Islet precursor cell (in vitro differentiated cells): ENCODE measurements at places on chromosomes 5 and 9.

- DNase-seq, result no peak
Observed at GRCh38 chr5:67577424-67577823, 380.8 kb upstream of the CD180 start.

DNA sequence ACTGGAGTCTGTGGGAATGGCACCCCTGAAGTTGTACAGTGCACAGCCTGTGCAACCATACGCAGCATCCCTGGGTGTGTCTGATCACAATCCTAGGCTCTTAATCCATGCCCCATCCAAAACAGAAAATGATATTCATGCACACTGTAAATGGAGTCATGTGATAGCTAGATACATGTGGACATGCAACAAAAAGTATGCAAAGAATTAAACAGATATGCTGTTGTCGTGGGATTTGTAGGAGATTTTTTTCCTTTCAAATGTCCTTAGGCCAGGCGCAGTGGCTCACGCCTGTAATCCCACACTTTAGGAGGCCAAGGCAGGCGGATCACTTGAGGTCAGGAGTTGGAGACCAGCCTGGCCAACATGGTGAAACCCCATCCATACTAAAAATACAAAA is 36.1 kb downstream of the PRRX2 start:
- DNase-seq, result no peak

DNA sequence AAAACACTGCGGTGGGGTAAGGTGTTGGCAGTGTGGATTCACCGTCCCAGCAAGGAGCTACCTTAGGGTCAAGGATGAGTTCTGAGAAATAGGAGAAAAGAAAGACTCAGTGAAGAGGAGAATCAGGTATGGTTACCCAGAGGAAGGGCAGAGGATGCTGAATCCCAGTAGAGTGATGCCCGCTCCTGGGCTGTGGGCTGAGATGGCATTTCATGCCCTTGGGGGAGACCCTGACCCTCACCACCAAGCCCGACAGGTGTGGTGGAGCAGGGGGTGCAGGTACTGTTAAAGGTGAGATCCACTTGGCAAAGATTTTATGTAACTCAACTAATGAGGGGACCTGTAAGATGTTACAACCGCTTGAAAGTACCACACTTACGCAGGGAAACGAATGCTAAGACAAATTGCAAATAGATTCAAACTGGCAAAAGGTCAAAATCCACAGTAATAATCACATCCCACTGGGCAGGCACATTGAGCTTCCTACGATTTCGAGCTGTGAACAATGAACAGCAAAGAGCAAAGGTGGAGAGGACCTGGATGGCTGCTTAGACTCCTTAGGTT is 2.1 kb downstream of the RNU6ATAC start:
- no peak for DNase-seq

GRCh38 chr5:168654211-168654721 is 75.1 kb upstream of the PANK3 start:
- DNase-seq, result peak; percentile 40

- DNase-seq, result no peak
Observed at GRCh38 chr5:78600687-78601414, 47.7 kb downstream of the LHFPL2 start.

GRCh38 chr5:1507457-1507856 is 16.3 kb downstream of the LPCAT1 start:
- no peak for DNase-seq

DNA sequence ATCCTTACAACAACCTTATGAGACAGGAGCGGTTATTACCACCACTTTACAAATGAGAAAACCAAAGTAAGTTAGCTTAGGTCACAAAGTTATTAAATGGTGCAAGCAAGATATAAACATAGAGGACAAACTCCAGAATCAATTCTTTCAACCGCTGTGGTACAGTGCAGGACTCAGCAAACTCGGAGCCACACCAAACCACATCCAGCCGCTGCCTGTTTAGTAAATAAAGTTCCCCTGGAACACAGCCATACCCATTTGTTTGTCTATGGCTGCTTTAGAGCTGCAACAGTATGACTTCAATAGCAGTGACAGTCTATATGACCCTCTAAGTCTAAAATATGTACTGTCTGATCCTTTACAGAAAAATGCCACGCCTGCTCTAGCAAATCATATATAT is 1567.2 kb upstream of the WWC1 start:
- DNase-seq, result no peak

- DNase-seq, result no peak
Observed at GRCh38 chr9:133643978-133644760, 8.0 kb downstream of the DBH start.

DNA sequence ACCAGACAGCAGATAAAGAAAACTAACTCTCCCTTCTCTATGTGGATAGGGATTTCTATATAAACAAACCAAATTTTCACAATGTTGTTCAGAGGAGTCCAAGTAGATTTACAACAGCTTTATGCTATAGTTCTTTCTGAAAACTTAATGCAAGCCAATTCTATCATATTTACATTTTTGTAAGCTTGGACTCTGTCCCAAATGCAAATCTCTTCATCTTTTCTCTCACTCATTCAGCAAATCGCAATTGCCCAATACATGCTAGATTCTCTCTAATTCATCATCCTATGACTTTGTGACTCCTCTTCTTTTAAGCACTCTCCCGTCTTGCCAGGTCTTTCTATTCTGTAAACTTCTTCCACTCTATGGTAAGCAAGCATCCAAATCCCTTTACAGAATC is 39.1 kb upstream of the UGT3A2 start:
- no peak for DNase-seq

DNA sequence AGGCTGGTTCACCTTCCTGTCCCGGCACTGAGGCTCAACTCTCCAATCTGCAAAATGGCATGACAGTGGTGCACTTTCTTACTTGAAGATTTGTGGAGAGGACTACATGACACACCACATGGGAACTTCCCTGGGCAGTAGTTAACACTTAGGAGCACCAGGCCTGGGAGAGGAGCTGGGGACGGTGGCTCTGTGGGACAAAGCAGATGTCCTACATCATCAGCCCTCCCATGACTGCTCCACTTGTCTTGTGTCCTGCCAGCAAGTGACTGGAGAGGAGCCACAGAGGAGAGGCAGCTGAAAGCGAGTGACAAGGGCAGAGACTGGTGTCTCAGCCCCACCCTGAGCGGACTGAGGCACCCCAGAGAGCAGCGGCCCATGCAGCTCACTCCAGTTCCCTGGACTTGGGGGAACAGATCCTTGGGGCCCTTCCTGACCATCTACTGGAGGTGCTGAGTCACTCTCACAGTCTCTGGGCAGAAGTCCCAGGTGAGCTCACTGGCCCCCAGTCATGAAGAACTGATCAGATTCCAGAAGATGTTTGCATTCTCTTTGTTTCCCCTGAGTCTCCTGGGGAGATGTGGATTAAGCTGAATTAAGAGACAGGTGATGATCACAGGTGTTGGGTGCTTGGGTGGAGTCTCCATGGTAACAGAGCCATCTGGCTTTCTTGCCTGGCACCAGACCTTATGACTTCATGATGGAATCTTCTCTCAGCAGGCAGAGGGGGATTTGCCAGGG is 13.2 kb upstream of the SLC25A48 start:
- DNase-seq, result peak; percentile 49

DNA sequence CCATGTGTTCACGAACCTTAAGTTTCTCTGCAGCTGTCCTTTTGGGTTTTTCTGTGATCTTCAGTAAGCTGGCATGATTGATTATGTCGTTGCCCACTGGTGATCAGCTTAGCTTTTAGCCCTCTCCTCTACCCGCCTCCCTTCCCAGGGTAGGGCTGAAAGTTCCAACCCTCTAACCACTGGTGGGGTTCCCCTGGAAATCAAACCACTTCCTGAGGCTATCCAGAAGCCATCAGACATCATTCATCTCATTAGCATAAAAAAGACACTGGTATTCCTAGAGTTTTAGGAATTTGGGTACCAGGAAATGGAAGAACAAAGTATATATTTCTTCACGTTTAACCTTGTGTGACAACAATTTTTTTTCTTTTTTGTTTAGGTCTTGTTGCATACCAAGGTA is 29.8 kb downstream of the SPIN1 start:
- peak; percentile 57 for DNase-seq

- no peak for DNase-seq
Observed at GRCh38 chr5:96529559-96529958, 96.5 kb upstream of the PCSK1 start.

DNA sequence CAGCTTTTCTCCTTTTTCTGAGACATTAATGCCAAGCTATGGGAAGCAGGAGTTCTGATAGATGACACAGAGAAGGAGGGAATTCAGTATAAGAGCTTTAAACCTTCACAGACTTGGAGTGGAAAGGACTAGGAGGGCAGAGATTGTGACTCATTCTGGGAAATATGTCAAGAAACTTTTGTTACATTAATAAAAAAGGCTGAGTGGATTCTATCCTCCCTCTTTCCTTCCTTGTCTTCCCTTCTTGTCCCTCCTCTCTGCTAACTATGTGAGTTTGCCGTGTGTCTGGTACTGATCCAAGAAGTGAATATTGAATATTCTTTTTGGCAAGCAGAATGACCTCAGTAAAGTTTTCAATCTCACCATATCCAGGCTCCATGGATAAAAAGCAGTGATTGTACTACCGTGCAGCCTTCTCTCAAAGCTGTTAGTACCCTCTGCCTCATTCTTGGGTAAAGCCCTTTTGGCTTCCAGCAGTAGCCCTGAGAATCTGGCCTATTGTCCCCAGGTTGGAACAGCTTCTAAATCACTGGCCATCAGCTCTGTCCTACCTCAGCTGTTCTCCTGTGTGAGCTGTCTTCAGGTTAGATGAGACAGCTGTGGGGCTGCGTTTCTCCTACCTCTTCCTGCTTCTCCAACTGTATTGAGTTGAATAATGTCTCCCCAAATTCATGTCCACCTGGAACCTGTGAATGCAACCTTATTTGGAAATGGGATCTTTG is 73.9 kb downstream of the ATG10 start:
- DNase-seq, result no peak

- DNase-seq, result no peak
Observed at GRCh38 chr9:78470216-78470615, 173.3 kb downstream of the PSAT1 start.

DNA sequence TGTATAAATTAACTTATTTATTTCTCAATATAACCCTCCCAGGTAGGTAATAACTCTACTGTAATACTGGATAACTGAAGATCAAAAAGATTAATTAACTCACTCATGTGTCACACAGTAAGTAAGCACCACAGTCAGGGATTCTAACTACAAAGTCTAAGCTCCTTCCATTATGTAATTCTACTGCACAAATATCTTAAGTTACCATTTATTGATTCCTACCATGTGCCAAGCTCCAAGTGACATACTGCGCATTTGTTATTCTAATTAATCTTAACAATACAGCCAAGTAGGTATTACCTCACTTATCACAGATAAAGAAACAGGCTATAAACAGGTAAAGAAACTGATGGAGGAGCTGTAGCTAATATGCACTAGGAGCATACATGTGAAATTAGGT is 58.3 kb downstream of the RANBP6 start:
- no peak for DNase-seq

DNA sequence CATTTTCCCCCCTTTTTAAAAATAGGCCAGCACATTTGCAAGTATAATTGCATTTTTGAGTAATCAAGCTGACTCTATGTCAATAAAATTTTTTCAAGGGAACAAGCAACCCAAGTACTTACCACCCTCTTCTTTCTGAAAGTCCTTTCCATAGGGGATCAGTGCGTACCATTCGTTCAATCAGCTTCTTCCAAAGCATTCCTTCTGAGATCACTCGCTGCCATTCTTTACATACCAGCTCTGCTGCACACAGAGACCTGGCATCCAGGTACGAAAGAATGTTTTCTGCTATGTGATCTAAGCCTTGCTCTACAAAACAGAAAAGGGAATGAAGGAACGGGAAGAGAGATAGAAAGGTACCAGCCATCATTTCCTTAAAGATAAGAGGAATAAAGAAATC is 106.6 kb downstream of the FBXW11 start:
- peak; percentile 79 for DNase-seq

- no peak for DNase-seq
Observed at GRCh38 chr5:102498271-102499034, at the start of gene SLCO6A1. SLCO6A1 (minus strand) TSS chr5:102499001; CDS start chr5:102498844, 157 bp downstream.

DNA sequence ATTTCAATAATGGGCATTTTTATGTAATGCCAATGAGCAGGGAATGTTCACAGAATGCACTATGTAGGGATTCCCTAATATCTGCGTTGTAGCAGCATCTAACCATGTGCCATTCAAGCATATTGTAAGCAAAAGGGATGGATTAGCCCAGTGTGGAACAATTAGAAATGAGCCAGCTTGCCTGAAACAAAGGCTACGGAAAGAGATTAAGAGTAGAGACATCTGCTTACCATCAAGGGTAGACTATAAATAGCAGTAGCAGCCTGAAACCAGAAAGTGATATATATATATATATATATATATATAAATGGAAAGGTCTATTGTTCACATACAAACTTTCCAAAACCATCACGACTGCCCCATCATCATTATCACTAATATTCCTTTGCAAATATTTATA is 31.9 kb upstream of the CEP120 start:
- DNase-seq, result no peak

- DNase-seq, result no peak
Observed at GRCh38 chr9:74760031-74760700, 127.6 kb downstream of the TRPM6 start.

DNA sequence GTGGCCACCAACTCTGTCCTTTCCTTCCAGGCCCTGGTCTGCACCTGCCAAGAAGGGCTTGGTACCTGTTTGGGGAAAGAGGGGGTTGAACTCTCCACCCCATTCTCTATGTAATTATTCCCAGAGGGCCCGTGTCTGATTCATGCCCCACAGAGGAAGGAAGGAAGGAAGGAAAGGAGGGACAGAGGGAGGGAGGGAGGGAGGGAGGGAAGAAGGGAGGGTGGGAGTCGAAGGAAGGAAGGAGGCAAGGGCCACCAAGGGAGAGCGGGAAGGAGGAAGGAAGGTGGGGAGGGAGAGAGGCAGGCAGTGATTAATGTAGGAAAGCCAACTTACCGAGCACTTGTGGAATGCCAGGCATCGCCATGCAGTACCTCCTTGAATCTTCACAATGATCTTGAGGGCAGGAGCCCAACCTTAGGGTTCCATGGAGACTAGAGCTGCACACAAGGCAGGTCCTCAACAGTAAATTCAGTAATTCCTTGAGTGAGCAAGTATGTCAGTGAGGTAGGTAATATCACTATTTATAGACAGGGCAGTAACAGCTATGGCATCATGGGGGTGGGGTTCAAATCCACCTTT is 75.8 kb downstream of the FGF18 start:
- DNase-seq, result no peak
